ENCODE measurements at places on chromosomes 6 and 20.

GRCh38 chr20:45212836-45213235, 6.0 kb downstream of the SEMG1 start:
- no peak for DNase-seq

DNA sequence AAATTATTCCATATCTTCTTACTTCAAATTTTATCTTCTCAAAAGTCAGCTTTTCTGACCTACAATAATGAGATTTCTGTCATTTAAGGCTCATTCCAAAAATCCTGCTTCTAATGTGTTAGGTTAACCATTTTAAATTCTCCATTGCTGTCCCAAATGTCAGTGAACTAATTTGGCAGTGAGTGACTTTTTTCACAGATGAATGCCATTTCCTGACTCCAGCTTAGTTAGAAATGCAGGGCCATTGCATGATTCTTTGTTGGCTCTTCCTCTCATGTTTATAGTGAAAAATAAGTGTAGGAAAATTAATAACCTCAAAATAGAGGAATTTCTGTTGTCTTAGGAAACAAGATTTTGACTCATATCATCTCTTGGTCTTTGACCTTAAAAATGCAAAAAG, 44.1 kb downstream of the VIP start:
- no peak for DNase-seq

DNA sequence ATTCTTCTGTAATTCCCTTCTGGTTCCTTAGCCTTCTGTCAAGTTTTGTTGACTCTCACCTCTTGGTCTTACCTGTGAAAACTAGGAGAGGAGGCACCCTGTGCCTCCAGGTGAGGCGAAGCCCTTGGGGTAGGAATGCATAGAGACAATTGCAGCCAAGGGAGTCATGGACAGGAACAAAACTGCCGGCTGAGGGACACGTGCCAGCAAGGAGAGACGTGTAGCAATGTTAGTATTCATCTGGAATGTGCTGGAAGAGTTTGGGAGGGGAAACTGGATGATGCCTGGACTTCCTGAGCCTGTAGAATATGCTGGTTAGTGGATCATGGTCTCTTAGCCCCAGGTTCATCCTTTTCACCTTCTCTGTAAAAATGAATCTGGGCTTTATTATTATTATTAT, 3.9 kb upstream of the TIAM2 start:
- DNase-seq: no peak

GRCh38 chr6:75076009-75076408, 129.8 kb downstream of the COL12A1 start:
- DNase-seq: no peak

DNA sequence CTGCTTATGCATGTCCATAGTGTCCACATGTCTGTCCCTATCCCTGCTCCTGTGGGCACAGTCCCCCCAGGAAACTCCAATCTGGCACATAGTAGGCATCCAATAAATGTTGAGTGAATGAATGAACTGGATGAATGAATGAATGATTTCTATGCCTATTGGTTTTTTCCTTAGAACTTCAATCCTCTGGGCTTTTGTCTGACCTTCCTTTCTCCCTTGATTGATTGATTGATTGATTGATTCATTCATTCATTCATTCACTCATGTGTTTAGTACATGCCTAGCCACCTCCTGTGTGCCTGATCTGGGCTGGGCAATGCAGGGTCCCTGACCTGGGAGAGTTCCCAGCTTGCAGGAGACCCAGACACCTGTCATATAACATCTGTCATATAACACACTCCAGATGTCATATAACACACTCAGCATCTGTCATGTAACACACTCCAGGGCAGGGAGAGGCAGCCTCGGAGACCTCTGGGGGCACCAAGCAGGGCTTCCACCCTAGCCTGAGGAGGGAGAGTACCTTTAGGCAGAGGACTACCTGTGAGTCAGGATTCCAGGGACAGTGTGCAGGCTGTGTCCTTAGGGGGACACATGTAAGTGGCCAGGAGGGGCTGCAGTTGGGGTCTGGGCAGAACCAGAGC, 17.9 kb downstream of the VSTM2L start:
- DNase-seq: no peak

- DNase-seq: no peak
These were observed 40.0 kb downstream of the KATNA1 start for GRCh38 chr6:149608381-149608982.

DNA sequence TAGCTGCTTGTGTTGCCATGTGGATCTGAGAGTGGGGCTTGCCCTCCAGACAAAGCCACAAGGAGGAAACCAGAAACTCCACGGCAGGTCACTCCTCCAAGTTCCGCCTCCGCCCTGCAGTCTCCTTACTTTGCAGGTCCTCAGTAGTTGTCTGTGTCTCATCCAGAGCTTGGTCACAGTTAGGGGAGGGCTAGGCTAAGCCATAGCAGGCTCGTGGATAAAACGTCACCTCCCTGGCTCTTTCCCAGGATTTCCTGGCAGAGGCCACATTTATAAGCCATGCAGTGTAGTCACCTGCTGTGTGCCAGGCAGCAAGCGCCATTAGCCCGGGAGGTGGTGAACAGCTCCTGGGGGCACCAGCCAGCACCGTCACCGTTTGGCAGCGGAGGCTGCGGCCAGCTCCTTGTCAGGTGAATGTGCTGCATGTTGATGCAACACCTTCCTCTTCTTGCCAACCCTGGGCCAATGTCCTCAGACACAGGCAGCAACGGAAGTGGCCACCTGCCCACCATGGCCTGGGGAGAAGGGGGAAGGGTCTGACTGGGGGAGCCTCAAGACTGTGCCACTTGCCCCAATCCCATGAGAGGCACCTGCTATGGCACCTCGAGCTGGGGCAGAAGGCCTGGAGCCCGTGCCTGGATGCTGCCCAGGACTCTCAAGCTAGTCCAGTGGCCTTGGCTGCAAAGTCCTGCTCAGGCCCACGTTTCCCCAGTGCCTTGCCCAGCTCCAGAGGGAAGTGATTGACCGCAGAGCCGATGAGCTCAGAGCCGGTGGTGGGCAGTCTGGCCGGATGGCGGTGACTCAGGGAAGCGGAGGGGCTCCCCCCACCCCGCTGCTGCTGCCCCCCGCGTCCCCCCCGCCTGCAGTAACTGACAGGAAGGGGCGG, 39.0 kb upstream of the SLCO4A1 start:
- no peak for DNase-seq

GRCh38 chr6:158825951-158826306, 6.8 kb upstream of the EZR start:
- no peak for DNase-seq

DNA sequence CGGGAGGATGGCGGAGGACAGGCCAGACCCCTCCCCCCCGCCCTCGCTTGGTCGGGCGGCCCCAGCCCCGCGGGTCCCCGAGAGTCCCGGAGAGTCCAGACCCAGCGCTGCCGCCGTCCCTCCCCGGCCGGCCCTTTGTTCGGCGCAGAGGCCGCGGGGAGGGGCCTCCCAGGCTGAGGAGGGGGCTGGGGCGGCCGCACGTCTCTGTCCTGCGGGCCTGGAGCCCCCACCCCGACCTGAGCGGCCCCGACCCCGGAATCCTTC, 806 bp downstream of the KCNQ2 start:
- no peak for DNase-seq

DNA sequence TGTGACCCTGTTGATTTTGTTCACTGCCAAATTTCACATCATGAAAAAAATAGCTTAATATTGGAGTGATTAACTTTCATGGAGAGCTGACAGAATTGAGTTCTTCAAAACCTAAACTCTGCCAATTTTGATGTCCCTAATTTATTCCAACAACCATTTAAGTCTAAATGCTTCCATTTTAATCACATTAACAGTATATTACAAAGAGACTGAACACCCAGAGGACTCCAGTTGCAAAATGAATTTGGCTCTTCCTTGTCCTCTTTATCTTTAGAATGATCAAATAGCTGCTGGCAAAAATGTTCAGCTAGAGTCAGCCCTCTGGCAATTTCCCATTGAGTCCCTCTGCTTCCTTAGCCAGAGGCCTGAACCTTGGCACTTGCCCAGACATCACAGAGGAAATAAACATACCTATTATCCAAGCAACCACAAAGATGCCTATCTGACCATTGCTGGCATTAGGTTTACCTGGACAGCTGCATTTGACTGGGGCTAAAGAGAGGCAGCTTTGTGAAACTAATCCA, 299.0 kb upstream of the STXBP5 start:
- no peak for DNase-seq

DNA sequence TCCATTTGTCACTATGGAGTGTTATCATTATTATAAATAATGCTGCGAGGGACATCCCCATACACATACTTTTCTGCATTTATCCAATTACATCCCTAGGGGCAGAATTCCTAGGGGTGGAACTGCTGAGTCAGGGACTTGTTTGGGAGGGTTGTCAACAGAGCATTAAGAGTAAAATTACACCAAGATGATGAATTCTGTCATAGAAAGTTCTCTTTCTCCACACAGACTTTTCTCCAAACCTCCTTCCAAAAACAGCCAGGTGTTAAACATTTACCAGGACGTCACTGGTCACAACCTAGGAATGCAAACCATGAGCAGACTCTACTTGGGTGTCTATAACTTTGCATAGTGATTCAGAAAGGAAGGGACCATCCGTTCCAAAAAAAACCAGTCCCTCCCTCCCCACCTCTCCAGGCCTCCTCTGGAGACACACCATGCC, 95.5 kb downstream of the PRND start:
- no peak for DNase-seq

- DNase-seq: no peak
These were observed 532.8 kb downstream of the RFPL4B start for GRCh38 chr6:112879920-112880413.

- DNase-seq: no peak
These were observed 388.2 kb downstream of the TBC1D32 start for GRCh38 chr6:120945905-120946594.

DNA sequence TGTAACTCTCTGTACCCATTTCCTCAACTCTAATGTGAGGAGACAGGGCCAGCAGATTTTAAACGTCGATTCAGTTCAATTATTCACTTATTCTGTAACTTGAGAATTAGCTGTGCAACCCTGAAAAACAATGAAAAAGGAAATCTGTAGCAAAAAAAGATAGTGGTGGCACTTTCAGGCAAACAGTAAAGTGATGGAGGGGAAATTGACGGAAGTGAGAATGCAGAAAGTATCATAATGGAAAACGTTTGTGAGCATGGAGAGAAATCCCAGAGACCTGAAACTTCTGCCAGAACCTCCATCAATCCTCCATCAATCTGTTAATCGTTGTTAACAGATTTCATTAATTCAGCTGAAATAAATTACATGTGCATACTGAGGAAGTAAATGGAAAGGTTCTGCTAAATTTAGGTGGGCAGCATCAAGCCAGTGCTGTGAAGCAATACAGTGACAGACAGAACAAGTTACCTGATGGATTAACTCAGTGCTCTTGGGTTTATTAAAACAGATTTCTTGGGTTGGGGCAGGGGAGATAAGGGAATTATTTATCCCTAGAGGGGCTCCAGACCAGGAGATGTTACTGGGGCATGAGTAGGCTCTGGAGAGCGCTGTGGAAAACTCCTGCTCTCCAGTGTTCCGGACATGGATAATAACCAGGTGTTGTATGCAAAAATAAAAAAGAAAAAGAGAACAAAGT, 17.5 kb downstream of the KIZ start:
- DNase-seq: no peak

- no peak for DNase-seq
These were observed 252.4 kb upstream of the IRAK1BP1 start for GRCh38 chr6:78614961-78615360.

GRCh38 chr6:38640216-38640909, 634 bp upstream of the BTBD9 start:
- DNase-seq: no peak

DNA sequence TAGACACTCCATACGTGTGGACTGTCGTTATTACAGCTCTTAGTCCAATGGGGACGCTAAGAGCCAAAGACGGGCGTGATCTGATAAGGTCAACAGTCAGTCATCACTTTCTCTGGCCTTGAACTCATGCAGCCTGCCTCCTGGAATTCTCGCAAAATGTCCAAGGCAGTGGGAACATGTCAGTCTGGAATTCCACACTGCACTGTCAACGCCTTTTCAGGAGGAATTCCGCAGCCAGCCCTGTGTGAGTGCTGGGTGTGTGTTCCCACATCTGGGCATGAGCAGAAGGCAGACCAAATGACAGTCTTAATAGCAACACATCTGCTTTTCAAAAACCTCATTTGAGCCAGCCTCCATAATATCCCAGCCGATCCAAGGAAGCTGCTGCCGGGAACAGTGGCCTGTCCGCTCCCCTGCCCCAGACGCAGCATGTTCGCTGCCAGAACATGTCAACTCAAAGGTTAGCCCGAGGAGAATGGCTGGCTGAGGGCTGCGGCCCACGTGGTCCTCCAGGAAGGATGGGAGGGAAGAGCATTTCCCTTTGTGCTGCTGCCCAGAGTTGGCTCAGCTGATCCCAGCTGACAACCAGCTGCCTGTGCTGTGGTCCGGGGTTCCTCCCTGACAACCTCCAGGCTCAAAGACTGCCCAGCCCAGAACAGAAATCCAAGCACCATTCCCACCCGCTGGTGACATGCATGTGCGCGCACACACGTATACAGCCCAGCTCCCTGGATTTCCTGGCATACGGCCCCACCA, 103.1 kb downstream of the SULF2 start:
- no peak for DNase-seq

DNA sequence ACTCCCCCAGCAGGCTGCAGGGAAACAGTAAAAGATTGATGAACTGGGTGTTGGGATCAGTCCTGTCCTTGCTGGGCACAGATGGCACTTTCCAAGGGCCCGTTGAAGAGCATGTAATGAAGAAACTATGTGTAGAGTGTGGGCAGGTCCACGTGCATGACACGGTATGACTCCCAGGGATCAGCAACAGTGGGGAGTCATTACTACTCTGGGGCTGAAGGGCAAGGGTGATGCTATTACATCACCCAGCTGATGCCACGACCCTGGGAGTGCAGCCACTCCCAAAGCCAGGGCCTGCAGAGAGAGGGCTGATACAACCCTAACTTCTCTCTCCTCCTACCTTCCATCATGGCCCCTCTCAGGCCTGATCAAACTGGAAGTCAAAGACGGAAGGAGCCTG, 20.1 kb downstream of the KCNK17 start:
- DNase-seq: no peak

DNA sequence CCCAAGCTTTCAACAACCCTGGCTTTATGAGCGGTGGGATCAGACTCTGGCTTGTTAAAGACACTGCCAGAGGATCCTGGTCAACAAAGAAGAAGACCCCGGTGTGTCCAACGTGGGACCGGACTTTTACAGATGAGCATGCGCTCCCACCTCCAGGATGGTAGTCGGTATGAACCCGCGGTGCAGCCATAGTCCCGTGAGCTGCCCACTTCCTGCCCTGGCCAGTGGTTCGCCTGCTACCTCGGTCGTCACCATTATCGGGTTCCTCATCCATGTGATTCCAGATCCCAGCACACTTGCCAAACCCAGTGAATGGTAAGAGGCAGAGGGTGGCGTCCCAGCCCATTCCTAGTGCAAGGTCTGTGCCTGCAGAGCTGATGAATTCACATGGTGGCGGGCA, 112.7 kb downstream of the AGPAT4 start:
- DNase-seq: no peak

DNA sequence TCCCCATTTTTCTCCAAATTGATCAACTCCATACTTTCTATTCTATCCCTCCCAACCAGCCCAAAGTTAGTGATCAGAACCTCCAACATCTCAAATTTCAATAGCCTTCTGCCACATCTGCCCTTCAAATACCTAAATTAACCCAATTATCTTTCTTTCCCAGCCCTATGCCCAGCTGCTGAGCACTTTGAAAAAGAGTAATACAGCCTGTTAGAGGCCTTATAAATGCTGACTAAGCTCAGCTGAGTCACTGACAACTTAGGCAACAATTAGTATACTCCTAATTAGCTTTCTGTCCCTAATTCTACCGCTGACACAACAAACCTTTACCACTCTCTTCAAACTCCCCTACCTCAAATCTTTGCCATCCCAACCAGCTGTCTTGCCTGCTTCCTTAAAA, 23.5 kb downstream of the RUNX2 start:
- DNase-seq: no peak

- DNase-seq: no peak
These were observed 119.8 kb downstream of the ANKS1A start for GRCh38 chr6:35008858-35009257.

Data from NCI-H1930 (cell line).